Thoracic aorta (tissue), 2 donors: ENCODE measurements at places on chromosomes 1 and 21. TPM values are rescaled to one million over a fixed set of nuclear protein-coding genes. Genes with fewer than 3 reads are reported as not detected.

ADAMTS1 gene
- 310 TPM for total RNA-seq

PMVK gene
- total RNA-seq: 9.7 TPM

DDR2 gene
- 133 TPM for total RNA-seq

AIRE gene
- not detected for total RNA-seq

SELENBP1 gene
- total RNA-seq: 67.6 TPM

KPRP gene
- 0.14 TPM for total RNA-seq

SPRR2A gene
- not detected for total RNA-seq

TMPRSS3 gene
- total RNA-seq: not detected

SFN gene
- total RNA-seq: 3.8 TPM

MAN1C1 gene
- 26.0 TPM for total RNA-seq

PGBD5 gene
- 0.14 TPM for total RNA-seq

GUCA2B gene
- total RNA-seq: not detected

MFSD2A gene
- 13.1 TPM for total RNA-seq

RAB7B gene
- total RNA-seq: 12.0 TPM

GRCh38 chr21:29546071-29546470 is 247.3 kb downstream of the BACH1 start:
- DNase-seq: no peak

- peak; percentile 77 for DNase-seq
Measured at GRCh38 chr1:220879076-220879508, at the start of gene HLX. TSS of gene HLX (plus strand) at chr1:220879443. CDS start at chr1:220879858, 415 bp downstream.

DNA sequence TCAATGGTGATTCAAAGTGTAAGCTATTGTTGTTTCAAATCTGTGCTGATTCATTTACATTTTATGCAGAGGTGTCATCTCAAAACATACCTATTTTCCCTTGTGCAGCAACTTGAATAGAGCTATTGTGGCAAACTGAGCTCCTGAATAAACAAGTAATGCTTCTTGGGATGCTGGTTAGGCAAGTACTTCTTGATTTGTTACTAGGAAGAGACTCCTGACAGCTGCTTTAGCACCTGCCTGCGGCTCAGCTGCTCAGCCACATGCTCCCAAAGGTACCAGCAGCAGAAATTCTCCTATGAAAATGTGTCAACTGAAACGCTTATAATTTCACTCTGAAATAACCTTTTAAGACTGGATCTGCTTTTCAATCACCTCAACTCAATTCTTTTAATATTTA is 352.3 kb downstream of the RYR2 start:
- no peak for DNase-seq

- DNase-seq: no peak
Measured at GRCh38 chr1:53359225-53359933, 31.5 kb upstream of the LRP8 start.

DNA sequence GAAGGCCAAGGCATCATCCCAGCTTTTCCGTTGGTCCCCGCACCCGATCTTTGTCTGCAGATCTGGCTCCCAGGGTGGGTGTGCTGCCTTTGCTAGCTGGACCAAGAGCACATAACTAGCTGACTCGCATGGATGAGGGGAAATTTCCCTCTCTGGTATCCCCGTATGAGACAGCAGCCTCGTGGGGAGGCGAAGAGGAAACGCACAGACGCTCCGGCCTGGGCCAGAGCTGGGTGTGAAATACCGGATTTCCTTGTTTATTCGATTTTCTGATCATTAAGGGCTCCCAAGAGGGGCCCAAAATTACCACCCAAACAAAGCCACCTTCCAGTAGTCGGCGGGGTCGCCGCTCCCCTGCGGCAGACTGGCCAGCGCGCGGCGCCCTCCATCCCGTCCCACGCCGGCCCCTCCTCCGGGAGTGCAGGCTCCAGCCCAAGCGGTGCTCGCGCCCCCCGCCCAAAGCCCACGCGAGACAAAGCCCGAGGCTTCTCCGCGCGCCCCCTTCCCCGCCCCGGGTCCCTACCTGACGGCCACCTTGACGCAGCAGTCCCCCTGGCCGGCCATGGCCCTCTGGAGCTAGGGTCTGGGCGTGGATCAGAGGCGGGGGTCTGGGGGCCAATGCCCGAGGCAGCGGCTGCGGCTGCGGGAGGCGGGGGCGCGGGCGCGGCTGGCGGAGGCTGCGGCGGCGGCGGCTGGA is 546 bp downstream of the KIF21B start:
- DNase-seq: no peak

DNA sequence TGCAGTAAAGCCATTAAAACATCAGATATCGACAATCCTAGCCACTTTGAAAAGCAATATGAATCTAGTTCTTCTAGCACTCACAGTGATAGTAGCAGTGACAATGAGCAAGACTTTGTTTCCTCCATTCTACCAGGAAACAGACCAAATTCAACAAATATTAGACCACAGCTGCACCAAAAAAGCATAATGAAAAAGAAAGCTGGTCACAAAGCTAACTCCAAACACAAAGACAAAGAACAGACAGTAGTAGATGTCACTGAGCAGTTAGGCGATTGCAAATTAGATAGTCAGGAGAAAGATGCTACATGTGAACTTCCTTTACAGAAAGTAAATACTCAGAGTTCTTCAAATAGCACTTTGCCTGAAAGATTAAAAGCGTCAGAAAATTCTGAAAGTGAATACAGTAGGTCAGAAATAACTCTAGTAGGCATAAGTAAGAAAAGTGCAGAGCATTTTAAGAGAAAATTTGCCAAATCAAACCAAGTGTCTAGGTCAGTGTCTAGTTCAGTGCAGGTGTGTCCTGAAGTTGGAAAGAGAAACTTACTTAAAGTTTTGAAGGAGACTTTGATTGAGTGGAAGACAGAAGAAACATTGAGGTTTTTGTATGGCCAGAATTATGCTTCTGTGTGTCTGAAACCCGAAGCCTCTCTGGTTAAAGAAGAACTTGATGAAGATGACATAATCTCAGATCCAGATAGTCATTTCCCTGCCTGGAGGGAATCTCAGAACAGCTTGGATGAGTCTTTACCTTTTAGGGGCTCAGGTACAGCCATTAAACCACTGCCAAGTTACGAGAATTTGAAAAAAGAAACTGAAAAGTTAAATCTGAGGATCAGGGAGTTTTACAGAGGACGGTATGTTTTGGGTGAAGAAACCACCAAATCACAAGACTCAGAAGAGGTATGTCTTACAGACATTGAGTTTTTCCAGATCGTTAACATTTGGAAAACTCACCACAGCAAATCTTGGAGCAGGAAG is 24.9 kb downstream of the RPAP2 start:
- DNase-seq: no peak

DNA sequence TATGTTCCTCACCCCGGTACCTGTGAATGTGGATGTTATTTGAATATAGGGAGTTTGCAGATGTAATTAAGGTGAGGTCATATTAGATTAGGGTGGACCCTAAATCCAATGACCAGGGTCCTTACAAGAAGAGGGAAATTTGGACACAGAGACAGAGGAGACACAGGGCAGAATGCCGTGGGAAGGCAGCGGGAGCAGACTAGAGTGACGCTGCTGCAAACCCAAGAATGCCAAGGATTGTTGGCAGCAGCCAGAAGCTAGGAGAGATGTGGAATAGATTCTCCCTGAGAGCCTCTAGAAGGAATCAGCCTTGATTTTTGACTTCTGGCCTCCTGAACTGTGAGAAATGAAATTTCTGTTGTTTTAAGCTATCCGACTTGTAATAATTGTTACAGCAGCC is 53.6 kb downstream of the SPATA46 start:
- no peak for DNase-seq

GRCh38 chr1:207818971-207819451 is 67.2 kb downstream of the CD46 start:
- DNase-seq: no peak

DNA sequence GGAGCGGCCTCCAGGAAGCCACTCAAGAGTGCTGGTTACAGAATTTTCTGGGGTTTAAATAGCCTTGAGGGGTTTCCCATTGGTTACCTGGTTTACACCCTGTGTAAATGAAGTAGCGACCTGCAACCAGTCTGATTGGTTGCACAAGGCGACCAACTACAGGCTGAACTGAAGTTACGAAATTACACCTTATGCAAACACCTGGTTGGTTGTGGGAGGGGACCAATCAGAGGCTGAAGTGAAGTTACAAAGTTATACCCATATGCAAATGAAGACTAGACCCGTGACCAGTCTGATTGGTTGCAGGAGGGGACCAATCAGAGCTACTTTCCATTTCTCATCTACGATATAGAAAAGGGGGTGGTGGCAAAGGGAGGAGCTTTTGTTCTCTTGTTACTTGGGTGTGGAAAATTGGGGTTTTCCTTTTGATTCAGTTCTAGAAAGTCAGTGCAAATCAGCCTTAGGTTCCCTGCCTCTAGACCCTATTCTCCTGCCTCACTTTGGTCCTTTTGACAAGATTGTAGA is 22.2 kb upstream of the C1orf174 start:
- DNase-seq: no peak

DNA sequence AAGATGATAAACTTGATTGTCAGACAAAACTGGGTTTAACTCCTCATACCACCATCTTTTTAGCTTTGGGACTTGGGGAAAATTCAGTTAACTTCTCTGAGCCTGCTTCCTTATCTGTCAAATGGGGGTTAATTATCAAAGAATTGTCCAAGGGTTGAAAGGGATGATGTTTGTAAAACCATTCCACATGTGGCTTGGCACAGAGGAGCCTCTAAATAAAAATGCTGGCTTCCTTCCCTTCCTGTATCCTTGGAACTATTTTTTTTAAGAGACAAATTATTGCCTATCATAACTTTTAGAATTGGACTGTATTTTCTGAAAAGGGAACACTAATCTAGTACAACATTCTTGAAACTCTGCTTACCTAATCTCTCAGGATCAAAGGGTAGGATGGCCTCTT is 143.4 kb upstream of the USP24 start:
- DNase-seq: no peak

DNA sequence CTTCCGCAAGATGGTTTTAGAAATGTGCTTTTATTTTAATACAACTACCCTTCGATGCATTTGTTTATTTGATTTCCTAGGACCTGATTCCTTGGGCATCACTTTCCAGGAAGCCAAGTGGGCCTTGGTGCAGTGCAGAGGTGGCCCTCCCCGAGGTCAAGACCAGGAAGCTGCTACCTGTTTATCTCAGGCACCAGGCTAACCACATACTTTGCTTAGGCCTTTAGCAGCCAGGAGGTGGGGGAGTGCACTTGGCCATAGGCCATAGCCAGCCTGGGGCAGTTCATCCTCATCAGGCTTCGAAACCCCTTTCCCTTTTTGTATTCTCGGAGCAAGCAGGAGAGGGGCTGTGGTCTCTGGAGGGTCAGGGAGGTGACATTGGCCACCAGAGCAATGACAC is 45.4 kb downstream of the SMYD2 start:
- no peak for DNase-seq

- no peak for DNase-seq
Measured at GRCh38 chr1:171610385-171610784, 11.7 kb upstream of the MYOCOS start.

DNA sequence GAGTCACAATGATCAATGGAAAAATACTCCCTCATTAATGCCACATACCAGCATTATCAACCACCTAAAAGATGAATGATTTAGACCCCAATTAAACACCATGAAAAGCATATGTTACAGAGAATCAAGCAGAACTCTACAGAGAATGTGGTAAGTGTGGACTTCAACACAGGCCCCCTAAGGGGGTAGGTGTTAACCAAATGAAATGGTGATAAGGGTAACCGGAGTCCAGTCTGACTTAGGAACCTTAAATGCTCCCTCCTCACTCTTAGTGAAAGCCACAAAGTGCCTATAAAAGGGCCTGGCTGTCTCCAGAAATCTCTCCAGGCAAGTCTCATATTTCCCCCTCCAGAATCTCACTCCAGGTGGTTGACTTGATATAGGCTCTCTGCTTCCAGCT is 149.2 kb upstream of the FOXD3 start:
- DNase-seq: no peak

DNA sequence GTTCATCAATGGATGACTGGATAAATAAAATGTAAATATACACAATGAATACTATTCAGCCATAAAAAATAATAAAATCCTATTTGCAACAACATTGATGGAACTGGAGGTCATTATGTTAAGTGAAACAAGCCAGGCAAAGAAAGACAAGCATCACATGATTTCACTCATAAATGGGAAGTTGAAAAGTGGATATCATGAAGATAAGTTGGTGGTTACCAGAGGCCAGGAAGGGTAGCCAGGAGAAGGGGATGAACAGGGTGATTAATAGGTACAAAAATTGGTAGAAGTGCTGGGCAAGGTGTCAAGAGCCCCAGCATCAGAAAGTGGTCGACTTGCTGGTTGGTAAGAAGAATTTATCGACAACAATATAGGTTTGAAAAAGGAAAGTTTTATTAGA is 1.3 kb upstream of the PARK7 start:
- DNase-seq: no peak

- DNase-seq: no peak
Measured at GRCh38 chr1:97243973-97244560, 522.5 kb downstream of the PTBP2 start.

GRCh38 chr1:201397675-201398074 is 1.4 kb downstream of the LAD1 start:
- DNase-seq: no peak

DNA sequence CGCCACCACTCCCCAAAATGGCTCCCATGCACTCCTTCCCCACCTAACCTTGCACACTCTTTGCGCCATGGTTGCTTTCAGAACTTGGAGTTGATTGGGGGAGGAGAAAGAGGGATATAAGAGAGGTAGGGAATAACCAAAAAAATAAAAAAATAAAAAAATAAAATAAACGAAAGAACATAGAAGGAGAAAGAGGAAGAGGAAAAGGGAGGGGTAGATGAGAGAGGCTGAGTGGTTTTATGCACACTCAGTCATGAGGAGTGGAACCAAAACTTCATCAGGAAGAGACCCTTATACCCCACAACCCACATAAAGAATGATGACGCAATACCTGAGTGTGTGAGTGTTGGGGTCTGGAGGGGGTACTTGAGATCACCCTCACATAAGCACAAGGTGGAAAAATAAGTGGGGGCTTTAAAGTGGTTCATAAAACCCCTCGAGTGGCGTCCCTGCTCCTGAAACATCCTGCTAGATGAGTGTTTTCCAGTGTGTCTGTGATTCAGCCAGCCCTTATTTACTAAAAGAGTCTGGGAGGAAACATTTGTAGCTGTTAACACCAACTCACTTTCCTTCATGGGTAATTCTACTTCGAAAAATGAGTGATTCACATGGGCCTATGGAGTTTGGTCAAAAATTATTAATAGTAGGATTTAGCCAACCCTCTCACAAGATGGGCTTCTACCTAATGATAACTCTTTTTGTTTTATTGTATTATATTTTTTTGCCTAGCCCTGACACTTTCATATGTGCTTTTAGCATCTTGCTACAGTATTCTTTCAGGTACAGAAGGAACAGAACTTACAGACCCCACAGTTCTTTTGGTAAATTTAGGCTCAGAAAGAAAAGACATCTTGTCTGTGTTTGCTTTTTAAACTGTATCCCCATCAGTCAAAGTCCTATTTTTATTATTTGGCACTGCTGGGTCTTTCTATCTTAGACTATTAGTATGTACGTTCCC is 5.2 kb downstream of the SLAMF1 start:
- no peak for DNase-seq
